ENCODE measurements at places on chromosomes 5 and 9.

GRCh38 chr9:18360005-18360404 lies 113.9 kb upstream of the ADAMTSL1 start:
- DNase-seq: no peak

- DNase-seq: no peak
Measured at GRCh38 chr9:122941582-122942234, 888 bp downstream of the RABGAP1 start.

DNA sequence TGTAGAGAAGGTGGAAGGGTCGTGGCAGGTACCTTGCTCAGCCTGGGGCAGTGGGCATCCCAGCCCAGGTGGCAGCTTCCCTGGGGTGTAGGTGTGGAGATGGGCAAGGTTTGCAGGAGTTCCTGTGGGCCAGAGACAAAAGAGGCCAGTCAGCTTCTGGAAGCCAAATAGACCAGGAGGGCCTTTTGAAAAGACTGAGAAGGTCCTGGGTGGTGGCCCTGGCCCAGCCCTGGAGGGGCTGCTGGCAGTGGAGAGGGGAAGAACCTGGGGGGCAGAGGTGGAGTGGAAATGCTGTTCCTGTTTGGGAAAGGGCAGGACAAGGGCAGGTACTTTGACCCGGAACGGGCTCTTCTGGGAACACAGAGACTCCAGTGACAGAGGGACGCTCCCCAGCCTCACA lies 7.0 kb upstream of the IL3 start:
- no peak for DNase-seq

DNA sequence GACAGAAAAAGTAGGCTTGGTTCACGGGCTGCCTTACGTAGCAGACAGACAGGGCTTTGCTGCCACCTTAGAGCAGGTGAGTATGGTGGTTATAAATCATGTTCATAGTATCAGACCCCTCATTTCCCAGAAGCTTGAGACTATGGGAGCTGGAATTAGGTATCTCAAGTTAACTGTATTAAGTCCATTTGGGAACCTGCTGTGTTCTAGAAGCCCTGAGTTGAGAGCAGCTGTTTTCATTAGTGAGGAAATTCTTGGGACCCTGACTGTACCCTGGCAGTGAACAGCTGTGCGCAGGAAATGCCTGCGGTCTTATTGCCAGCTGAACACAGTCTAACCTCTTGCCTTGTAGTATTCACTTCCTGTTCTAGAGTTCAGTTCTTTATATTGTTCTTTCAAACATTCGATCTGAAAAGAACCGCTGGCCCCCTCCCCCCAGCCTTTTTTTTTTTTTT lies 29.8 kb downstream of the UGCG start:
- no peak for DNase-seq

DNA sequence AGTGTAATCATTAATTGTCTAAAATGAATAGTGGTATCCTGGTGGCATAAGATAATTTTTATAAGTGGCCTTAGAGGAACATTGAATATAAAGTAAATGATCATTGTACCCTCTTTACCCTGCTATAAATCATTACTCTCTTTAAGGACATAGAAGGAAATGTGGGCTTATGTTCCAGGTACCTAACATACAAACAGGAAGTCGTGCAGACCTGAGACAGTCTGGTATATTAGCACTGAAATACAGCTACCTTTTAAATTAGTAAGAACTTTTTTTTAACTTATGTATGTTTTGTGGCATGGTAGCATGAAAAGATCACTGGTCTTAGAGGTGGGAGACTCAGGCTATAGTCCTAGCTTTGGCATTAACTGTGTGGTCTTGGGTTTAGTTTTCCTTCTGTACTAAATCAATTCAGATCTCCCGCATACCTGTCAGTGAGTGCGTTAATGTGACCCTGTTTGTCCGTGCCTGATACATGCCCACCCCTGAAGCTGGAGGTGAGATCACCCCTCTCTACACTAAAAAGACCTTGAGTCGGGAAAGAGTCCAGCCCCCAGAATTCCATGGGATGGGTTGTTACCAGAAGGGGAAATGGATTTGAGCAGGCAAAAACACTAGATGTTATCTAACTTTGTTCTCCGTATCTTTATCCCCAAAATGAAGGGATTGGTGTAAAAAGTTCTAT lies 59.4 kb upstream of the ERBIN start:
- no peak for DNase-seq

DNA sequence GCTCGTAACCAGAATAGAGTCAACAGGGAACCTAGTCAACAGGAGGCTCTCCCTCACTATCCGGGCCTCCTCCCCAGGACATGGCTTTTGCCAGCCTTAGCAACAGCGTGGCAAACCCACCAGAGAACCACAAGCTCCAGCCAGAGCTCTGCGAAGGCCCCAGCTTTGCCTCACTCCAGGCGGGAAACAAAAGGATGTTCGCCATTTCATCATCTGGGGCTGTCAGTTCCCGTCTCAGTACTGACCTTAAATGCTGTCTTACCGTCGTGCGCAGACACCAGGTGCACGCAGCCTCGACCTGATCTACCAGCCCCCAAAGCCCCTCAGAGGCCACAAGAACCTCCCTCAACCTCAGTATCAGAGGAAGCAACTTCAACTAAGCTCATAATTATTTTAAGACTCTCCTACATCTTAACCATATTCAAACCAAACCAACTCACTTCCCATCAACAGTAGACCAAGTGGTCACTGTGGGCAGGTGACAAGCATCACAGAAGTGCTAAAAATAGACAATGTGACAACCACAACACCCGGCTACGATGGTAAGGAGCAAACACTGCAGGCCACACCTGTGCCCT lies 71.4 kb downstream of the SEMA4D start:
- DNase-seq: no peak

DNA sequence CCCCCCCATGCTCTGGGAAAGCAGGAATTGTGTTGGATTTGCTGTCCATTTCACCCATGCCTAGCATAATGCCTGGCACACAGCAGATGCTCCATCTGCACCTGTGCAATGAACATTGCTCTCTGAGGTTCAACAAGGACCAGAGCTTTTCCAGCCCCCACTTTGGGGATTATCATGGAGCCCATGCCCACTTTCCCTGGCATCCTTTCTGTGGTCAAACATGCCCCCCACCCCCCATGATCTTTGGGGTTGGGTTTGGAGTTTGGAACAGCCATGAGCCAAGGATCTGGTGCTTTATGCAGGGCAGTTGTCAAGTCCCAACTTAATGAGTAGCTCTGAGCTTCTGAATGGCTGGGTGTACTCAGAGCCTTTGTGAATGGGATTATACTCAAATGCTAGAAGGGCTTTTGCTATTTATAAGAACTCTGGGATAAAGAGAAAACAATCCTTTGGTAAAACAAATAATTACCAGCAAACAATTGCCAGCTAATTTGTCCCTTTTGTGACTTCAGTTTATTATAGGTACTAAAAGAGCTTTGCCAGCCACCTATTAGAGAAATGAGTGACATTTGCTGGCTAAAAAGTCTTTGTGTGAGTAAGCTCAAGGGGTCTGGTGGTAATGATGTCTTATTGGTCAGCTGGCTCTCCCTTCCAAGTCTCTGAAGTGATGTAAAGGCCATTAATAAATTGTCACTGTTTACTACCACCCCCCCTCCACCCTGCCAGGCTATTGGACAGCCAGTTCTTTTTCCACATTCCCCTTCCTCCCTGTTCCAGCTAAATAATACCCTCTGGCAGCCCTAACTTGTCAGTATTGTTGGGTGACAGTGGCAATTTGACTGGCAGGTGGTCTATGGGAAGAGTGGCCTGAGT lies 182.3 kb downstream of the MACROH2A1 start:
- no peak for DNase-seq

DNA sequence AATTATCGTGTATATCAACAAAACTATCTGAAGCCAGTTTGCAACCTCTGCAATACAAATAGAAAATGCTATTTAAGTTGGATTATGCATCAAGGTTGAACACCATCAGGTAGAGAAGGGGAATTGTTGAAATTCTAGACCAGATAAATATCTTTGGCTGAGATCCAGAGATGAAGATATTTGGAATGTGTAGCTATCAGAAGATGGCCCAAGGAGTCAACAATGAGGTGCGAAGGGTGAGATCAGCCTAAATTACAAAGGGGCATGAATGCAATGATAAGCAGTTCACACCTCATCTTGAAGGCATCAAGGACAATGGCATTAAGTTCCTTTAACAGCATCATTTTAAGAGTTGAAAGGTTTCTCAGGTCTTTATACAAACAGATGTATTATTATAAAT lies 572.1 kb upstream of the DMAC1 start:
- DNase-seq: no peak

DNA sequence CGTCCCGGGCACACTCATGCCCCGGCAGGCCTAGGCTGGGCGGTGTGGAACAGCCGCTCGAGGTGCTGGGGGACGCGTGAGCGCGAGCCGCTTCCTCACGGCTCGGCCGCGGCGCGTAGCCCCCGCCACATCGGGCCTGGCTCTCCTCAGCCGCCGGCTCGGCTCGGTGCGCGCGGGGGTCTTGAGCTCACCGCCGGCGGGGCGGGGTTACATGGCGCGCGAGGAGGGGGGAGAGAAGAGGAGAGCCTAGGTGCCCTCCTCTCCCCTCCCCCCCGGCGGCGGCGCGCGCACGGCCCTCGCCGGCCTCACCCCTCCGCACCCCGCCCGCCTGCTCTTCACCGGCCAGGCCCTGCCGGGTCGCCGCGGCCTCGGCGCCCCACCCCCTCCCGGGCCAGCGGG lies 7.7 kb downstream of the RANBP6 start:
- DNase-seq: no peak

DNA sequence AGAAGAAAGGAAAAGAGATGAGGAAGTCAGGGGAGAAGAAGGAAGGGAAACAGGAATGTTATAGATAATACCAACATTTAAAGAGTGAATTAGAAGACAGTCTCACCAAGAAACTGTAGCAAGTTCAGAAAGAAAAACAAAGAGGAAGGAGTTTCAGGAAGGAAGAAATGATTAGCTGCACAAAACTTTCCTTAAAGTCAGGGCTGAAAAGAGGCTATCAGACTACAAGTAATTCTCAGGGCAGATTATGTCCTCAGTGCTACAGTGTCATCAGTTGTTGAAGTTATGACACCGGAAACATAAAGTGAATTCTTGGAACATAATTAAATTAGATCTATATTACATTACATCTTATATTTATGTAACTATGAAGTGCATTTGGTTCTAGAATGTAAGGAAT lies 226.9 kb downstream of the ARRDC3 start:
- DNase-seq: no peak

GRCh38 chr9:137353223-137354152 lies 51.4 kb upstream of the NRARP start:
- no peak for DNase-seq

- no peak for DNase-seq
Measured at GRCh38 chr5:41763081-41763480, 107.1 kb downstream of the OXCT1 start.

DNA sequence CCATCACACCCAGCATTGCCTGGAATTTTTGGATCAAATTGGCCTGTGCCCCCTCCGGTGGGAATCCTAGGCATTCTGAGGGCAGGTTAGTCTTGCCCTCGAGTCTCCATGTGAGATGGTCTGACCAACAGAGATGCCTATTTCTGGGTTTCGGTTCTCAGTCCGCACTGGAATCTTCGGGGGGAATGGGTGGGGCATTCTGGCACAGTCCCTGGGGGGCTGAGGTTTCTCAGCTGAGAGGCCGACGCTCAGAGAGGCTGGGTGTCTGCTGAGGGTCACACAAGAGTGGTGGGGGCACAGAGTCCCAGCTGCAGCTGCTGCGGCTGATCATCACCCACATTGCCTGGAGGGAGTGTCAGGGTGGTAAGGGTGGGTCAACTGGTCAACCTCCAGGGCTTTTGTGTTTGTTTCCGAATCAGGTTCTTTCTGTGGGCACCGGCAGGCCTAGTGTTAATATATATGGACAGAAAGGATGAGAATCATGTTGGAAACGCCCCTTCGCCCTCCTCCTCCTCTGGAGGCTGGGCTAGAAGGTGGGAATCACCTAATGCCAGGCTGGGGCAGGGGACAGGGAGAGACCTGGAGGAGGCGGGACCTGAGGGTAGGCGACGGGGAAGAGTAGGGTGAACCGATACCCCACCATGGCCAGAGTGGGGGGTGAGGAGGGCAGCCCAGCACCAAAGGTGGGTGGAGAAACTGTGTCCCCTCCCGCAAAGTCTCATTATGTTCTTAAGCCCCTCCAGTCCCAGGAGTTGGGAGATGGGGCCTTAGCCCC lies 149.5 kb upstream of the PHYKPL start:
- DNase-seq: no peak

DNA sequence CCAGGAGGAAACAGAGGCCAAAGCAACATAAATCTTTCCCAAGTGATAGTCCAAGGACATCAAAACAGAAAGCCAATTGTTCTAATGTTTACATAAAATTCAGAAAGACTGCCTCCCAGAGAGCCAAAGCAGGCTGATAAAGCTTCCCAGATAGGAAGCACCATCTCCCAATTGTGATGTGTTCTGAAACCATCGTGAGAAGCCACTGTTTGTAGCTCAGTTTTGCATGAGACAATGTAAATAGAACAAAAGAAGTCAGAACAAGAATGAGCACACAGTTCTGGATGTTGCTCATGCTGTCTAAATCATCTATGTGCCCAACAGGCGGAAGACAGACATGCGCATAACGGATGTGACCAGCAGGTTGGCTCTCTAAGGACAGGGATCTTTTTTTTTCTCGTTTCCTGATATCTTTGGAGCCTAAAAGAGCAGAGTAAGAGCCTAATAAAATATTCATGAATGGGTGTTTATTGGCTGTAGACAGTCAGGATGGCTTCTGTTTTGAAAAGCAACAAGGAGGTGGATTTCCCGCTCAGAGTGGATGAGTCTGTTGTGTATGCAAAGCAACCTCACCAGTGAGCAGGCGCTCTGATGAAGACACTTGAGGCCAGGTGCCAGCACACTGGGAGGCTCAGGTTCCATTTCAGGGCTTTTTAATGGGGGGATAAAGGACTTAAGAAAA lies 113.6 kb downstream of the GNA14 start:
- no peak for DNase-seq

- DNase-seq: no peak
Measured at GRCh38 chr5:38831909-38832308, 13.9 kb upstream of the OSMR start.

DNA sequence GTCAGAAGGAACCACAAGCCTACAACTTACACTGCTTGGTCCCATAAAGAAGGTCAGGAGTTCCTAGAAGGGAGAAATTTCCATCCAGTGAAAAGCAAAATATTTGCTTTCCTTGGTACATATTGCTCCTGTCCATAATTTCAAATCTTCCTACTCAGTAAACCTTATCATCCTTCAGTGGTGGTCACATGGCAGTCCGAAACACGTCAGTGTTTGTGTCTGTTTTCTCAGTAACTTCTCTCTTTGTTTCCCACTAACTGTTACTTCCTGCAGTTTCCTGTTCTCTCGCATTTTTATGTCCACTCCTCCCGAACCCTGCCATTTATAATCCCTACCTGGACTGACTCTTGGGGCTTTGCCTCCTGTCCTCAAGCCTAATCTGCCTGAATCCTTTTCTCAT lies 129.1 kb downstream of the FANCC start:
- no peak for DNase-seq

GRCh38 chr5:116872486-116872885 lies 297.9 kb upstream of the SEMA6A start:
- no peak for DNase-seq
